ENCODE measurements at places on chromosomes 6 and 20.

- no peak for DNase-seq
These were observed 184.4 kb downstream of the HS3ST5 start for GRCh38 chr6:114158411-114158810.

DNA sequence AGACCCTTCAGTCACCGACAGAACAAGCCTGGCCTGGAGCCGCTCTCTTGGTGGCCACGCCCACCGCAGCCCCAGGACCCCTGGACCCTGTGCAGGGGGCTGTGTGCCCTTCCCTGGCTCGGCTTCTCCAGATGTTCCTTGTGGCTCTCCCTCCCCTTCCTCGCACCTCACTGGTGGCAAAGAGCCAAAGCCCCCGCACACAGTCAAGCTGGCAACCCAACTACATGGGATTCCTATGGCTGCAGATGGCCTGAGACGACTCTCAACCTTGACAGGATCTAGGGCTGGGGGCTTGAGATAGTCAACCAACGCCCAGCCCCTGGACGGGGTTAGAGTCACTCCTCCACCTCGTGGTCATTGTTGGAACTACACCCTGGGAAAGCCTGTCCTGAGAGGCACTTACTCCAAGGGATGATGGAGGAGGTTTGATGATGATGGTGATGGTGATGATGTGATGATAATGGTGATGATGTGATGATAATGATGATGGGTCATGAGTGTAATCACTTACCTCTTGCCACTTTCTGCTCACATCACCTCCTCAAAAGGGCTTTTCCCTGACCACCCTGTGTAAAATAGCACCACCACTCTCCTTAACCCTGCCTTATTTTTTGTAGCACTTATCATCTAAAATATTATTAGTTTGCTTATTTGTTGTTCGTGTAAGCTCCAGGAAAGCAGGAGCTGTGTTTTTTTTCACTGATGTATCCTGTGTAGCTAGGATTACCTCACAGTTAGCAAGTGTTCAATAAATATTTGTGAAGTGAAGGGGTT, 278.4 kb downstream of the LRFN2 start:
- no peak for DNase-seq

DNA sequence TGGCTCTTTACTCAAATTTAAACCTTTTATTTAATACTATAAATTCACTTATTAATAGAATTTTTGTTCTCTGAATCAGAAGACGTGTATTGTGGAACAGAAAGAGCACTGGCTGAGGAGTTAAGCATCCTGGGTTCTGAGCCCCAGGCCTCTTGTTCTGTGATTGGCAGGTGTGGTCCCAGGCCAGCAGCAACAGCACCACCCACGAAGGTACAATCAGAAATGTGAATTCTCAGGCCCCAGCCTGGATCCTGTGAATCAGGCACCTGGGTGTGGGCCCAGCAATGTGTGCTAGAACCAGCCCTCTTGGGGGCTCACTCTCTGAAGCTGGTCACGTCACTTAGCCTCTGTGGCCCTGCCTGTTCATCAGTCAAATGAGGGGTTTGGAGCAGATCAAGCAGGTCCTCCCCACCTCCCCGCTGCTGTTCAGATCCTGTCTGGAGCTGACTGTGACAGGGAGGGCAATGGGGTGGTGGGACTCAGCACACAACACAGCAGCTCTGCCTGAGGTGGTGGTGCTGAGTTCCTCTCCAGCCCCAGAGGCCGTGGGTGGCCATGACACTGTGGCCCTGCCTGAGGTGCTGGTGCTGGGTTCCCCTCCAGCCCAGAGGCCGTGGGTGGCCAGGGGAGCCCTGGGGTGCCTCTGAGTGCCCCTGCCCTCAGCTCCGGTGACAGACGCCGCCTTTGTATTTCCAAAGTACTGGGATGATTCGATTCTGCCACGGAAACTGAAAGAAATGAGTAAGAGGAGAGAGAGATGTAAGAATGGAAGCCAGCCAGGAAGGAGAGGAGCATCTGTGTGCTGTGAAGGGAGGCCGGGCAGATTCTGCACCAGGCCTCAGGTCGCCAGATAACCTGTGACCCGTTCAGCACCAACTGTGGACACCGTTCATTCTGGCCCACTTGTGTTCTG, 41.6 kb upstream of the FRMD1 start:
- no peak for DNase-seq

GRCh38 chr6:38997128-38997761, 51.3 kb upstream of the GLP1R start:
- no peak for DNase-seq

DNA sequence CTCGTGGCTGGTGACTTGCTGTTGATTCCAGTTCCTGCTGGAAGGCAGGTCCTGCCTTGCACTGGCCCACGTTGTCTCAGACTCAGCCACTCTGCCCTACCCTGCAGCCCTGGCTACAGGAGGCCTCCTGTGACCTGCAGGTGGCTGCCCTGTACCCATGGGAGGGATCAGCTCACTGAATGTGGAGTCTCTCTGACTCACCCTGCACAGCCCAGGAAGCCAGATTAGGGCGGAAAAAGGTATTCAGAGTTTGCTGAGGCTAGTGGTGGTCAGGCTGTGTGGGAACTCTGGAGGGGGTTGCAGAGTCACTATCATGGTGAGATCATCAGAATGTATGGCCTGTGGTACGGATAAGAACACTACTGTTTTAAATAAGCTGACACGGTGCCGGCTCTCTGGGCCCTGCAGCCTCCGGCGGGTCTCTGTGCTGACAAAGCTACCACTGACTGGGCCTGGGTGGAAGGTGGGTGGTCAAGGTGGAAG, 24.7 kb upstream of the PYGB start:
- DNase-seq = no peak

GRCh38 chr6:118485601-118486550, 62.2 kb upstream of the PLN start:
- no peak for DNase-seq

- no peak for DNase-seq
These were observed 70.8 kb downstream of the YTHDF1 start for GRCh38 chr20:63145156-63145555.

DNA sequence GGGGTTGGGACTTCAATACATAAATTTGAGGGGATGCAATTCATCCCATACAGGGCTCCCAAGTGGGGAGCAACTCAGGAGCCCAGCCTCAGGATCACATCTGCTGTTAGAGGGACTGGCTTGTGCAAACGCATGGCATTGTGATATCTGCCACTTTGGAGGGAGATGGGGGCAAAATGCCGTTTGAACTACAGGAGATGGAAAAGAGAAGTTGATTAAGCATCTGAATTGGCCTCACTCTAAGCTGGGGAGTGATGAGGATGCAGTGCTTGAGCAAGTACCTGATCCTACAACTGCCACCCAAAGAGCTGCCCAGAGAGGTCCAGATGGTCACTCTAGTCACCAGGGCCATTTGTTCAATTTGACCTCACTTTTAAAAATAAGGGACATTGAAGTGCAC, 2.0 kb downstream of the LY86 start:
- DNase-seq = no peak

DNA sequence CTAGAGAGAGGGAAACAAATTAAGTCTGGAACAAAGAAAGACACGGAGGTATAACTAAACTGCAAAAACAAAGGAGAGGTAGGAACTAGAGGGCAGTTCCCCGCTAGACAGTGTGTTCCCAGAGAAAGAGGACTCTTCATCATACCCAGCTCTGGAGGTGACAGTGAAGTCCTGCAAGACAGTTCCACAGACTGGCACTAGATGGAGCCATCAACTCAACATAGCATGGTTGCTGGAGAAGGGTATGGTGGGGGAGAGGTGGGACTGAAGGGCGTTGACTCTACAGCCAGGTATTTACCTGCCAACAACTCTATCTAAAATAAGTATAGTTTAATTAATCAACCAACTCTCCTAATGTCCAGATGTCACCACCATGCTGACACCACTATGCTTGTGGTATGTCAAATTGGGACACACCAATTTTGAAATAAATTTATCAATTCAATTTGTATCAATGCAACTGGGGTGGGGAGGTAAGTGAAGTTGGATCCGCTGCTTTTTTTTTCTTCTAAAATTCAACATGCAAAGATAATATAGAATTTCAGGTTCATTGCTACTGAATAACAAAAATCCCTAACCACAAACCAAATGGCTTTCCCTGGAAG, 9.7 kb downstream of the BACH2 start:
- no peak for DNase-seq

GRCh38 chr6:11103065-11103464, 8.5 kb downstream of the ERVFRD-1 start:
- DNase-seq = no peak

DNA sequence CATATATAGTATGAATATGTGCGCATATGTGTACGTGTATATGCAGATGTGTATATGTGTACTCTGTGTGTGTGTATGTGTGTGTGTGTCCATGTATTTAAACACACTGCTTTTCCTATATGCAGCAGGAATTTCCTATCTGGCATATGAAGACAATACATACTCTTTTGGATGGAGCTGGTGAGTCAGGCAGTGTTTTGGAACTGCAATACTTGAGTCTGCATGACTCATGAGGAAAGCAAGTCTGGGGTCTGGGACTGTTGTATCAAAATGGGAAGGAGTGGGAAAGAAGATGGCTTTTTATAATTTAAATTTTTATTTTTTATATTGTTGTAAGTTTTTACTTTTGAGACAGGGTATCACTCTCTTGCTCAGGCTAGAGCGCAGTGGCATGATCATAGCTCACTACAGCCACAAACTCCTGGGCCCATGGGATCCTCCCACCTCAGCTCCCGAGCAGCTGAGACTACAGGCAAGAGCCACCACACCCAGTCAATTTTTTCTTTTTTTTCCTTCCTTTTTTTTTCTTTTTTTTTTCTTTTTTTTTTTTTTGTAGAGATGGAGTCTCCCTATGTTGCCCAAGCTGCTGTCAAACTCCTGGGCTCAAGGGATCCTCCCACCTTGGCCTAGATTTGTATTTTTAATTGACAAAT, 72.2 kb downstream of the ATXN1 start:
- no peak for DNase-seq

GRCh38 chr20:22688485-22688884, 104.1 kb upstream of the FOXA2 start:
- DNase-seq = no peak

- DNase-seq = no peak
These were observed 103.6 kb downstream of the NOL4L start for GRCh38 chr20:32481311-32482142.

- DNase-seq = no peak
These were observed 53.8 kb downstream of the ADAT2 start for GRCh38 chr6:143396497-143397226.

GRCh38 chr20:61777773-61778494, 287.7 kb downstream of the TAF4 start:
- no peak for DNase-seq

DNA sequence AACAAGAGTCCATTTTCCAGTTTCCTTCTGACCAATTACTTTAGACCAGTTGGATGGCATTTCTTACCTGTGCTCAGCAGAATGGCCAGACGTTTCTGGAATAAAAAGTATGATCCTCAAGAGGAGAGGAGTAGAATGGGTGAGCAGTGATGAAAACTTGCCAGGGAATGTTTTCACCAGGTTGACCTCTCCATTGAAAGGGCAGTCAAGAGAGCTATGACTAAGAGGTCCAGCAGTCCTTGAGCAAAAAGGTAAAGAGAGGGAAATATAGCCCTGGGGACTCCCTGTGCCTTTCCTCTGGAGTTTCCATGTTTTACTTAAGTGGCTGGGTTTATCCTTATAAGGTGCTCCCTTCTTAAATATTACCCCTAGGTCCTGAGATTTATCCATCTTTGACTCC, 210.9 kb downstream of the TBX18 start:
- no peak for DNase-seq

DNA sequence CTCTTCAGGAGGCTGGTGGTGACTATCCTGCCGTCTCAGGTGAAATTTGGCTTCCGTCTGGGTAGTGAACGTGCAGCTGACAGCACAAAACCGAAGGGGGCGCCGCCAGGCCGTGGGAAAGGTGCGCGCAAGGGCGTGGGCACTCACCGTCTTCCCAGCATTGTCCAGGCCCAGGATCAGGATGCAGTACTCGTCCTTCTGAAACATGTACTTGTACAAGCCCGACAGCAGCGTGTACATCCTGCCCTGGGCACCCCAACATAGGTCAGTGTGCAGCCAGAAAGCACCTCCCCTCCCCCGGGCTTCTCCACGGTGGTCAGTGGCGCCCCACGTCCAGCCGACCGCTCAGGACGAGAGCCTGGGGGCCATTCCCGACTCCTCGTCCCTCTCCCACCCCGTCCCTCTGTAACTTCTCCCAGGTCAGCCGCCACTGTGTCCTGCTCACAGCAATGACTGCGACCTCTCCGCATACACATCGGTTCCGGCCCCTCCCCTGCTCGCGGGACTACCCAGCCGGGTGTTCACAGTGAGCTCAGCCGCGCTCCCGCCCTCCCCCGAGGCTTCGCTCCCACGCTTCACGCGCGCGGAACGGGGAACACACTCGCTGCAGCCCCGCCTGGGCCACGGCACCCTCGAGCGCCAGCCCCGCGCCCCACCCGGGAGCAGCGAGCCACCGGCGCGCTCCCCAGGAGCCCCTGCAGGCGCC, 771 bp downstream of the ARFRP1 start:
- no peak for DNase-seq

DNA sequence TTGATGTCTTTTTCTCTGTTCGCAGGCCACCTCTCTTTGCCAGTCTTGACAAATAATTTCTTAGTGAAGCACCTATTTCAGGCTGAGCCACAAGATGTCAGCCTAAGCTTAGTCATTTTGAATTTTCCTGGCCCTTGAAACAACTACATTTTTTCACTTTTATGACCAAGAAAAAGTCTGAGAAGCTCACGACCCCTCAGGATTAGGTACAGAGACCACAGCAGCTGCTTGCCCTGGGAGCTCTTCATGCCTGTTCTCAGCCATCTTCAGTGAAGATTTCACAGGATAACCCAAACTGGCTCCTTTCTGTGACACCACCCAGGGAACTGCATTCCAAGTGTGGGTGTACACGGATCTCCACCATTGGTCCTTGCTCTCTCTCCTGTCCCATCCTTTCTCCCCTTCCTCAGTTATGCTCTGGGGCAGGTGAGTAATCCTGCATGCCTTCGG, 38.4 kb upstream of the SPTLC3 start:
- DNase-seq = no peak

GRCh38 chr6:94052749-94053148, 633.4 kb upstream of the EPHA7 start:
- DNase-seq = no peak

DNA sequence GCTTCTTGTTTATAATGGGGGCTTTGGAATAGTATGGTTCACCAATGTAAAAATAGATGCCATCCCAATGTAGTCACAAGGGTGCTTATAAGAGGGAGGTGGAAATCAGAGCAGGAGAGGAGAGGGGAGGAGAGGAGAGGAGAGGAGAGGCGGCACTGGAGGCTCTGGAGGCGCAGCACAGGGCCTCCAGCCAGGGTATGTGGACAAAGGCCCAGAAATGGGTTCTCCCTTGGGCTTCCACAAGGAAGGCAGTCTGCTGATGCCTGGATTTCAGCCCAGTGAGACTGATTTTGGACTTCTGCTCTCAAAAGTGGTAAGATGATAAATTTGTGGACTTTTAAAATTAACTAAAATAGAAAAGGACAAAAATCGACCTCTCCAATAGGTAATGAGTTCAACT, 116.8 kb downstream of the RNASET2 start:
- DNase-seq = no peak
